ENCODE measurements at places on chromosomes 16 and 17.

DNA sequence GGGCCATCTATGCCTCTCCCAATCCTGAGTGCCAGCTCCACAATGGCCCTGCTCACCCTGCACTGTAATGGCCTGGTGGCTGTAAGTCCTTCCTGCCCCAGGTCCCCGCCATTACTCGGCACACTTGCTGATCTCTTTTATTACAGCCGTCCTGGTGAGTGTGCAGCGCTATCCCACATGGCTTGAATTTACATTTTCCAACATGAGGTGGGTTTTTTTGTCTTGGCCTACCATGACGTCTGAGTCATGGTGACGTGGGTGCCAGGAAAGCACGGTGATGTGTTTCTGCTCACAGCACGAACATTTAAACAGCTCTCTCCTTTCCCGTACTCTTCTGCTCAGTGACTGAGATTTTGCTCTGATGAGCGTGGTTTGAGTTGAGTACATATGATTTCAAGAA, 55.2 kb upstream of the FOXF1 start:
- no peak for DNase-seq
- H3K27ac ChIP-seq: peak overlapping the region; percentile 29
- H3K27me3 ChIP-seq: no peaks in the 10 kb centered on the region

- no peak overlapping the region for H3K4me3 ChIP-seq
- DNase-seq: no peak
- no peaks in the 10 kb centered on the region for H3K36me3 ChIP-seq
- no peaks in the 10 kb centered on the region for H3K4me1 ChIP-seq
- H3K27ac ChIP-seq: no peak overlapping the region
These were observed 5.0 kb downstream of the ZNF689 start for GRCh38 chr16:30605158-30605557.

GRCh38 chr17:8362651-8363332, 13.7 kb downstream of the KRABD2 start:
- no peaks in the 10 kb centered on the region for H3K4me1 ChIP-seq
- H3K4me3 ChIP-seq: no peak overlapping the region
- H3K36me3 ChIP-seq: no peaks in the 10 kb centered on the region
- DNase-seq: no peak
- no peak overlapping the region for H3K27ac ChIP-seq

DNA sequence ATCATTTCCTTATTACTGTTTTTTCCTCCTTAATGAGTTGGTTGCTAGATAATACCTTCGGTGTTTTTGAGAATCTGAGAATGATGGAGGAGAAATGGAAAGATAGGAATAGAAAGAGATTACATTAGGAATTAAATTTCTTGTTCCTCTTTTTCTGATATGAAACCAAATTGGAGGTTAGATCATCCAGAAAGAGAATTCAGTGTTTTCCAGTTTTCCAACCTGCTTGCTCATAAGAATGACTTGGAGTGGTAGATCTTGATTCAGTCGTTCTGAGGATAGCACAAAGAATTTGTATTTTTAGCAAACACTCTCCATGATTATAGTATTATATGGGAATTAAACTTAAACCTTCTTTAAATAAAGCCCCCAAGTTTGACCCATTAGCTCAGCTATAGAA, 35.9 kb downstream of the PITPNC1 start:
- DNase-seq: no peak
- H3K27me3 ChIP-seq: no peaks in the 10 kb centered on the region
- no peaks in the 10 kb centered on the region for H3K36me3 ChIP-seq
- H3K4me1 ChIP-seq: no peaks in the 10 kb centered on the region

DNA sequence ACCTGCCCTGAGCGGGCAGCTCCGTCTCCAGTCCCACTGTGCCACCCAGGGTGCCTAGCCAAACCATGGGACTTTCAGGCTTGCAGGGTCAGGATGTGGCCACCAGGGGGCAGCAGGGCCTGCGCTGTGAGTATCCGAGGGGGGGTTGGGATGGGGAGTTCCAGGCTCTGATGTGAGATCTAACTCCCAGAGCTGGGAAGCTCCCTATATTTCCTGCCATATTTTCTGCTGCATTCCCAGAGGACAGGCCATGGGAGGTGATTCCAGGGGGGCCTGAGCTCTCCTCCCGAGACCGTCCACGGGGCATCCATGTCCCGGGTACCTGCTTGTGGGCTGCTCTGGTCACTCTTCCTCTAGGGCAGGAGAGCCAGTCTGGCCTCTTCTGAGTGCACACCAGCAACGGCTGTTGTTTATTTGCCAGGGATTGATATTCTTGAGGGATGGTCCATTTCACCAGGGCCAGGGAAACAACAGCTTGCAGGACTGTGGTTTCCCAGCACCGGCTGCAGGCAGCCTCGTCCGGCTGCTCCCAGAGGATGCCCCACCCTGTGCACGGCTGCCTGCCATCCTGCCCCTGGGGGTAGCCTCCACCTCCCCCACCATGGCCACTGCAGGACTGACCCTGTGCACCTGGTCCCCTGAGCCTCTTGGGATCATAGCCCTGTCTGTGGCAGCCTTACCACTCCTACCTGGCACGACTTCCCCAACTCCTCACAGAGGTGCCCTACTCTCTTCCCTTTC, 1.2 kb downstream of the GPR142 start:
- H3K4me1 ChIP-seq: peaks cover 10% of the 10 kb centered on the region
- no peak overlapping the region for H3K27ac ChIP-seq
- H3K27me3 ChIP-seq: no peaks in the 10 kb centered on the region
- H3K4me3 ChIP-seq: no peak overlapping the region

- H3K36me3 ChIP-seq: no peaks in the 10 kb centered on the region
- peaks cover 26% of the 10 kb centered on the region for H3K4me1 ChIP-seq
- H3K27me3 ChIP-seq: no peaks in the 10 kb centered on the region
- DNase-seq: no peak
- no peak overlapping the region for H3K27ac ChIP-seq
- H3K4me3 ChIP-seq: no peak overlapping the region
These were observed 10.2 kb downstream of the CAPN15 start for GRCh38 chr16:537415-538335.

DNA sequence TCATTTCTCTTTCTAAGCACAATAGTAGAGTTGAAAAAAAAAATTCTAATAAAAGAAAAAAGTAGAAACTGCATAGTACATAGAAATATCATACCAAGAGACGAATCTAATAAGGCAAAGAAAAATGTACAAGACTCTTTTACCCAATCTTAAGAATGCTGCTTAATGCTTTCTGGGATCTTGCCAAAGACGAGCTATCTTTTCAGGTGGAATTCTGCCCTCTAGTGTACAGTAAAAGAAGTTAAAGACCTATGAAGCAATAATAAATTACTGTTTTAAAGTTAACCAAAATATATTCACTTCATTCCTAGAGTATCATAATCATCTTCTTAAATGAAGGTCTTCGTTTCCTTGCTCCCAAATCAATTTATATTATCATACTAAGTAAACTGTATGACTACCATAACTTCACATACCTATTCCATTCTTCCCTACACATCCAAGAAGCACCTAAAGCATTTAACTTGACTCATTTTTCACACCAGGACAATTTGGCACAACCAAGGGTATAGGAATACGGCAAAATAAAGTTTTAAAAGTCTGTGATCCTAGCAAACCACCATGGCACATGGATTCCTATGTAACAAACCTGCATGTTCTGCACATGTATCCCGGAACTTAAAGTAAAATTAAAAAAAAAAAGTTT, 47.7 kb downstream of the CFDP1 start:
- no peak overlapping the region for H3K27ac ChIP-seq
- no peaks in the 10 kb centered on the region for H3K27me3 ChIP-seq
- no peak for DNase-seq
- peaks cover 3% of the 10 kb centered on the region for H3K4me1 ChIP-seq
- no peak overlapping the region for H3K4me3 ChIP-seq

GRCh38 chr17:48023400-48024148, 14.0 kb downstream of the COPZ2 start:
- H3K27me3 ChIP-seq: peaks cover 37% of the 10 kb centered on the region
- DNase-seq: peak; percentile 84
- H3K27ac ChIP-seq: peak overlapping the region; percentile 76

DNA sequence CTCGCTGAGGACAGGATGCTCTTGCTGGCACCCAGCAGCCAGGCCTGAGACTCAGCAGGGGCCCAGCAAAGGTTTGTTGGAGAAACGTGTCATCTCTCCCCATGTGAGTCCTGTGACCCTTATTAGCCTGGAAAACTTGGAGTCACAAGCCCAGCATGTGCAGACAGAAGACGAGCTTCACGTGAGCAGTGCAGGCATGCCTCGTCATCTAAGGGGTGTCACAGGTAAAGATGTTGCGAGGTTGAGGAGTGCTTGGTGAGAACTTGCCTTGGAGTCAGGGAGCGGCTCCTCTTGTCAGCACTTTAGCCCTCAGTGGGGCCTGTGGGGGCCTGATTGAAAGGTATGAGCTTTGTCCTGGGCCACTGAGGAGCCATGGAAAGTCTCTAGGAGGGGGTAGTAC, 2.1 kb upstream of the CTRL start:
- H3K4me1 ChIP-seq: peaks cover 16% of the 10 kb centered on the region
- no peaks in the 10 kb centered on the region for H3K27me3 ChIP-seq
- H3K27ac ChIP-seq: no peak overlapping the region
- no peak for DNase-seq
- H3K36me3 ChIP-seq: no peaks in the 10 kb centered on the region

DNA sequence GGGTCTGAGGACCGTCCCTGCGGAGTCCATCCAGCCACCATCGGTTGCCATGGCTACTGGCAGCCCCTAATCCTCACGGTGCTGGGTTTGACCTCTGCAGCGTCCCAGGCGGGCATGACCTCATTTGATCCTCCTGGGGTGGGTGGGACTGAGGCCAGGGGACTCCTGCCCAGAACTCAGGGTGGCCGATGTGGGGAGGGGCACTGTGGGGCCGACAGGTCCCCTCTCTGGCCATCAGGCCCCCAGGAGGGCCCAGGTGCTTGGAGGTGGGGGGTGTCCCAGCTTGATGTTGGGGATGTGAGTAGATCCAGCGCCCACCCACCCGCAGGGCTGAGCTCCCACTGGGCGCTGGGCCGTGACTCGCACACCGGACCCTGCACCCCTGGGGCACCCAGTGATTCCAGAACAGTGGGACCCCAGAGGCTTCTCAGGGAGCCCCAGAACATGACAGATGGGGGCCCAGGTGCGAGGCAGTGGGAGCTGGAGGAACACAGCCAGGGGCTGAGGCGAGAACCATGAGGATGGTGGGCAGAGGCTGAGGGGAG, 1.6 kb upstream of the SSTR5 start:
- H3K4me3 ChIP-seq: no peak overlapping the region
- H3K36me3 ChIP-seq: no peaks in the 10 kb centered on the region
- H3K4me1 ChIP-seq: no peaks in the 10 kb centered on the region
- H3K27ac ChIP-seq: no peak overlapping the region
- no peak for DNase-seq

DNA sequence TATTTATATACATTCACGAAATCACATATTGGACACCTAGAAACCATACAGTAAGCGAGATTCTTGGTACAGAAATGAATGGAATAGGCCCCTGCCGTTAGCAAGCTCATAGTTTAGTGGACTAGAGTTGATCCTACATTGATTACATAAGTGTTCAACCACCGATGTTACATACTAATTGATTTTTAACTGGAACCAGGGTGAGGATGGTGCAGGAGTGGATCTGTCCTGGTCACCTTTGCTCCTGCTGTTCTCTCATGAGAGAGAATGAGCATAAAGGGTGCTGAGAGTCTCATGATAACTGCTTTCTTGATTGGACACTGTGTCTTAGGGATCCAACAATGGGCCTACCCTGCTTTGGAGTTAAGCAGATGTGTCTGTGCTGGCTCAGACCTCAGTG, 13.9 kb downstream of the MAP2K4 start:
- no peaks in the 10 kb centered on the region for H3K36me3 ChIP-seq
- no peaks in the 10 kb centered on the region for H3K27me3 ChIP-seq
- no peak for DNase-seq
- no peaks in the 10 kb centered on the region for H3K4me1 ChIP-seq

DNA sequence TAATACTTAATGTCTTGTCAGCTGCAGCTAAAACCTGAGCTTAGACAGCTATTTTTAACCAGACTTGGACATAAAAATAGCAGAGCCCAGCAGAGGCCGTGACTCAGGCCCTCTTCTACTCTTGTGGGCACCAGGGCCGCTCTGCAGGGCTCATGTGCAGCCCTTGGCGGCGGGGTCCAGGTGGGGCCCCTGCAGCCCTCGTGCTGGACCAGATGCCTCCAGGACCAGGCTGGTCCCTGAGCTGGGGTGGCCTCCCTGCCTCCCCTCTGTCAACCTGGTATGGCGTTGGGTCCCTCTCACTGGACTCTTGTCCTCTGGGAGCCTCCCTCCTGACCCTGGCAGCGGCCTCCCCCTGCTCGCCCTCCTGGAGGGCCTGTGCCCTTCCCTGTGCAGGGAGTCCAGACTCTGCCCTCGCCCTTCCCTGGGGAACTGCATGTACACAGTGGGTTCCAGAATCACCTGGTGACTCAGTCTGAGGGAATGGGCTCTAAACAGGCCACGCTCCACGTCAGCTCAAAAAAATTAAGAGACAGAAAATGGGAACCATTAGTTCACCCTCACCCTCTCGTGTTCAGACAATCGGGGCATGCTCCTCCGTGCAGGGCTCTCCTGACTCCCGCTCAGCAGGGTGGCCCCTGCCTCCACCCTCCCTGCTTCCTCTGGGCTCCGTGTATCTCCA, 9.7 kb downstream of the CDK5R1 start:
- no peak overlapping the region for H3K27ac ChIP-seq
- DNase-seq: no peak
- no peaks in the 10 kb centered on the region for H3K27me3 ChIP-seq
- no peaks in the 10 kb centered on the region for H3K4me1 ChIP-seq
- no peaks in the 10 kb centered on the region for H3K36me3 ChIP-seq
